NCI-H774 (cell line): ENCODE measurements at places on chromosomes 12 and 14.
A peak's percentile ranks its signal among the peaks of the same experiment; 100 is the strongest.

DNA sequence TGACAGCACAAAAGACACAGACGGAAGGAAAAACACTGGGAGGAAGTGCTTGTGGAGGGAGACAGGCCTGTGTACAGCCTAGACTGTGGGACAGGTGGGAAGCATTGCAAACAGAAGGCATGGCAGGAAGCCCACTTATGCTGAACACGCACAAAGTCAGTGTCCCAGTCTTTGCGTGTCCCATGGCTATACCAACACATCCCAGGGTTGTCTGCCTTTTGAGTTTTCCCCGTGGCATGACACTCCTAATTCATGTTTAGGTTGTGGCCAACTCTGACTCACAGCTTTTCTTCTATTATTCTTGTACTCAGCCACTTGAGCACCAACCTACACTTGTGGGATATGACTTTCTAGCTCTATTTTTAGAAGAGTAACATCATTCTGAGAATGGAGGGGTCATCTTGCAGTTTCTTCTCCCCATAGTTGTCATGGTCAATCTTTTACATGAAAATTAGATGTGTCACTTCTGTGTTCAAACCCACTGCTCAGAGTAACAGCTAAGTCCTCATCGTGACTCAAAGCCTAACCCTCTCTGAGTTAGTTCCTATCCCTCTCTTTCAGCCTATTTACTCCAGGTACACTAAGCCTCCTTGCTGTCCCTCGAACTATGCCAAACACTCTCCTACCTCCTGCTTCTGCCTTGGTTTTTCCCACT, 27.5 kb upstream of the JPH4 start:
- no peak for DNase-seq

GRCh38 chr14:98456231-98456630, 815.8 kb downstream of the BCL11B start:
- no peak for DNase-seq

DNA sequence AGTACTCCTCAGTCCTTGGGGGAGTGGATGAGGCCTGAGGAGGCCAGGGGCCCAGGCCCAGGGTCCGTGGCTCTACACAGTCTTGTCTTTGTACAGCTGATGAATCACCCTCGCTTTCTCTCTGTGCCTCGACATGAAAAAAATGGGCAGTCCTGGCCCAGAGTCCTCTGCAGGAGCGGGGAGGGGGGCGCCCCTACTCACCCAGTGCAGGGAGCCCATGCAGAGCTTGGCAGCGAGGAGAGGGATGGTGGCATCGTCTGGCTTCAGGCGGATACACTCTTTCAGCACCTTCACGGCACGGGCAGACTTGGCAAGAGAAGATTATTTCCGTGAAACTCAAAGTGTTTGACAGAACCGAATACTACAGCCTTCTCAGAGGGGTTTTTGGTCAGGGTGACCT, 159.3 kb downstream of the TTC7B start:
- no peak for DNase-seq

- DNase-seq = no peak
Observed at GRCh38 chr12:10362828-10363657, 26.8 kb downstream of the KLRK1 start.

GRCh38 chr12:52029685-52030084, 21.6 kb upstream of the NR4A1 start:
- DNase-seq = peak; percentile 86

DNA sequence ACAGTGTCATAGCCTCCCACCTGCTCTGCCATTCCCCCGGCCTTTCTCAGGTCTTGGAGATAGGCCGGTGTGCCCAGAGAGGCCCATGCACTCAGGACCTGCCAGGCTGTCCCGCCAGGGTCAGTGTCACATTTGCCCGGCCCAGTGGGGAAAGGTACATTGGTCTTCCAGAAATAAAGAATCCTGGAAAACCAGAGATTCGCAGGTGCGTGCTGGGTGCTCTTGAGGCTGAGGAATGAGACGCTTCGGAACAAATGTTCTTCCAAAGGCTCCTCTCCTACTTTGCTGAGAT, 205.8 kb upstream of the RTL1 start:
- no peak for DNase-seq

GRCh38 chr14:29893989-29894388, 33.7 kb downstream of the PRKD1 start:
- DNase-seq = no peak

GRCh38 chr12:104695453-104696148, 238.9 kb downstream of the CHST11 start:
- DNase-seq = peak; percentile 19

DNA sequence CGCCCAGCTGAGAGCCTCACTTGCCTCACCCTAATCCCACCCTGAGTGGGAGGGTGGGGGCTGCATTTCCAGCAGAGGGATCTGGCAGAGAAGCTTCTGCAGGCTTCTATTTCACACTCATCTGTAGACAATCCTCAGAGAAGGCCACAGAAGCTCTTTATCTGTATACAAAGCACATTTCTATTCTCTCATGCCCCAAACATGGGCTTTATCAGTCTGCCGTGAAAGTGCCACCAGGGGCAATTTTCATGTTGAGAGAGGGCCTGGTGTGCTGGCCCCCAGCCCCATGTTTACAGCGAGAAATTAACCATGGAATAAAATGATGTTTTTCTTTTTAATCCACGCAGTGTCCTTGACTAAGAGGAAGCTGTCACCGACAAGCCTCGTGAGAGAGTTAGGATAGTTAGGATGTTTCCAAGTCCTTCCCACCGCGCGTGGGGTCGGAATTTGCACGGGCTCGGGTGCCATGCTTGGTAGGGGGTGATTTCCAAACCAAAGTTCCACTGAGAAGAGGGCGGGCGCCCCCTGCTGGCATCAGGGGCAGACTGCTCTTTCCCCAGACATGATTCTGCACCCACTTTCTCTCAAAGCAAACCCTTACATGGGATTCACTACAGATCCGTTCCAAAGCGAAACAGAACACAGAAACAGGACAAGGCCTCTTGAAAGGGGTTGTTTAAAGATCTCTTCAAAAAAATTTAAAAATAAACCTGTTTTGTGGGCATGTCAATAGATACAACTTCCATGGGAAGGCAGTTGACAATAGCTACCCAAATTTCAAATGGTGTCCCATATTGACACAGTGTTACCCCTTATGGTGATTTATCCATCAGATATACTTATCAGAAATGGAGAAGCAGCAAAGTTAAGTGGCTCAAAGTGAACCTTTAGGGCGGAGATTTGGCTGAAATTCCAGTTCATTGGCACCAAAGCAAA, 19.4 kb downstream of the BDKRB1 start:
- DNase-seq = peak; percentile 59

DNA sequence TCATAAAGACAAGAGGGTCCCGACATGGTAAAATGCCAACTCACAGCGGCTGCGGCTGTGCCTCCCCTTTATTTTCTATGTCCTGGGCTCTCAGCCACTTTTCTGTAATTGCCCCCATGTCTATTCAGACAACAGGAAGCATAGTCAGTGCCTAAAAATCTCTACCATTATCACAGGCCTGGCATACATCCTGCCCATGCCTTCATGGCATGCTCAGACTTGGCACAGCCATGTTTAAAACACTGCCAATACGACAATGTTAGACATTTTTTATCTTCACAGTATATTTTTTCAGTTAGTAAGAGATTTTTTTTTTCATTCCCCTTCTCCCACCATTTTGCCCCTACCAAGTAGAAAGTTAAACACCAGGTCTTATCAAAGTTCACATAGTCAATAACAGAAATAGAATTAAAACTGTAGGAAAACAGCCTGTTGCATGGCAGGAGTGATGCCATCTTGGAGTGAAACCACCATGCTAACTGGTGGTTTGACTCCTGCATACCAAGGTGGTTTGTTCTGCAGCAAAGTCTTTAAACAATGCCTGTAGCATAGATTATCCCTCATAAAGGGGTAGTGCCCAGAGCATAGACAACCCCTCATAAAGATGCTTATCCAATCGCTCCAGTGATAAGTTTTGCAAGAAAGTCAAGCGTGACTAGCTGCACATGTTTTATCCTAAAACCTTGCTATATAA, 18.9 kb upstream of the CERS5 start:
- DNase-seq = no peak

DNA sequence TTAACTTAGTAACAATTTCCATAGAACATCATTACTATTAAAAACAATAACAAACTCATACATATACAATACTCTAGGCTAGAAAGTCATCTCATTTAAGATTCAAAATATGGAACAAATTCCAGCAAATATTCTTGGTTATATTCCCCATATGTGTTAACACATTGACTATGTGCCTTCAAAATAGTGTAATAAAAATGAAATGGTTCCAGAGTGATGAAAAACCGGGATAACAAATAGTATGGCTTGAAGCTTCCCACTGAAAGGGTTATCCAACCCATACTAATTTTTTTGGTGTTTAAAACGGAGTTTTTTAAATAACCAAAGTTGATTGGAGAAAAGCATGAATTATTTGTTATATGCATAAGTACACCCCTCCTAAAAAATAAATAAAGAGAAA, 5.3 kb downstream of the LRIG3 start:
- no peak for DNase-seq

GRCh38 chr12:41992692-41993215, 151.9 kb downstream of the GXYLT1 start:
- no peak for DNase-seq

DNA sequence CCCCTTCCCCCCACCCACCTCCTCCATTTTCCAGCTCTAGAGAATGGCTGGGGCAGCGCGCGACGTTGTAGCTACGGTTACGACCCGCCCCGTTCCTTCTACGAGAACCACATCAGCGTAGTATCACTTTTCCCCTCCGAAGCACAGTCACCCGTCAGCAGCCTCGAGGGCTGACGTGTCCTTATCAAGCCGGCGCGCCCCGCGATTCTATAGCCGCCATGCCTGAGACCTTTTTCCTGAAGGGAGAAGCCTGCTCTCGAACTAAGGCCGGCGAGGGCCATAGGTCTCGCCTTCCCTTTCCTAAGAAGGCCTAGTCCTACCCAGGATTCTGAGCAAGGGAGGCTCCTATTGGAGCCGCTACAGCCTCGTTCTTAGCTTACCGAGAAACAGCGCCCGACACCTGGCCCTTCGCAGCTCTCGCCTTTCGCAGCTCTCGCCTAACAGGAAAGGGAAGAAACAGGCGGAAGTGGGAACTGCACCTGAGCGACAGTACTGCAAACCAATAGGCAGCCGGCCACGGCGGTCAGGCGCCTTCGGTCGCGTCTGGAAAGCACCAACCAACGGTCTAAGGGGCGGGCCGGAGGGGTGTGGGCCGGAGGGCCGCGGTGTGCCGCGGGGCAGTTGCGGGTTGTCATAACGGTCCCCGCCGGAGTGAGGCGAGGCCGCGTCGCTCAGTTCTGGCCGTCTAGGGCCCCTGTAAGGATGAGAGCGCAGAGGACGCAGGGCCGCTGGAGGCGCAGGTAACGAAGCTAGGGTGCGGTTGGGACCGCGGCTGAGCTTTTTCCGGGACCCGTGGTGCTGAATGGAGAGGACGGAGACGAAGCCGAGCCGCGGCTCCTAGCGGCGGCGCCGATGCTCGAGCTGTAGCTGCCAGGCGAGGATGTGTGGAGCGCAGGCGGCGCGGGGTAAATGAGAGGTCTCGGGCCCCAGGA, at the start of the genes MGAT2 and RPL36AL:
TSS of gene MGAT2 (plus strand) at position 618 of the 932 bp plus-strand sequence. CDS start 470 bp downstream, outside the sequence.
TSS of gene RPL36AL (minus strand) at position 445 of the 932 bp plus-strand sequence. CDS start 1,522 bp downstream, outside the sequence.
- DNase-seq = peak; percentile 91

GRCh38 chr14:20905676-20906075, 14.5 kb downstream of the RNASE3 start:
- DNase-seq = no peak

DNA sequence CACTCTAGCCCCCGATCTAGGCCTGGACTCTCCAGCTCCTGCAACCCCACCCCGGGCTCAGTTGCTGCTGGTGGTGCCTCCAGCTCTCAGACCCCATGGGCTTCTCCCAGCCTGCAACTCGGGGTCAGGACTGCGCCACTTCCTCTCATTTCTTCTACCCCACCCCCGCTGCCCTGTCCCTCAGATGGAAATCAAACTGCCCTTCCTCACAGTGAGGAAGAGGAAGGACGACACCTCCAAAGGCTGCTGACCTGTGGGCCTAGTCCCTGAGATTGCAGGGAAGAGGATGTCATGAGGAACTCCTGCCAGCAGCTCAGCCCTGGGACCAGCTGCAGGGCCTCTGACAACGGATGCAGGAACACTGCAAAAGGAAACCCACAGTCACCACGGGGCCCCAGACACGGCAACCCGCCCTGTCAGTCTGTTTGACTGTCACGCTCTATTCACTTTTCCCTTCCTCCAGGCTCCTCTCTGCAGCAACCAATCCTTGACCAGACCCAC, 29.3 kb upstream of the PNMA1 start:
- DNase-seq = no peak

DNA sequence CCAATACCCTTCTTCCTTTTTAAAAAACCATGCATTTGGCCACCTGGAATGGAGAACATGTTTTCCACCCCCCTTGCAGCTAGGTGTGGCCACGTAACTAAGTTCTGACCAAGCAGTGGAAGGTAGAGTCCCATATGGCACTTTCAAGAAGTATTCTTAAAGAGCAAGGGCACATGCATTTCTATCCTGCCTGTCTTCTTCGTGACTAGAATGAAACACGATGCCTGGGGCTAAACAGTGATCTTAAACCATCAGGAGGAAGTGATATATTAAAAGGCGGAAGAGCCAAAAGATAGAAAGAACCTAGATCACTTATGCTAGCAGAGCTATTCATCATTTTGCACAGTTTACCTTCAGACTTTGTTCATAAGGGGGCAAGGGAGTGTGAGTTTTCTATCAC, 16.0 kb upstream of the DDX11 start:
- no peak for DNase-seq

DNA sequence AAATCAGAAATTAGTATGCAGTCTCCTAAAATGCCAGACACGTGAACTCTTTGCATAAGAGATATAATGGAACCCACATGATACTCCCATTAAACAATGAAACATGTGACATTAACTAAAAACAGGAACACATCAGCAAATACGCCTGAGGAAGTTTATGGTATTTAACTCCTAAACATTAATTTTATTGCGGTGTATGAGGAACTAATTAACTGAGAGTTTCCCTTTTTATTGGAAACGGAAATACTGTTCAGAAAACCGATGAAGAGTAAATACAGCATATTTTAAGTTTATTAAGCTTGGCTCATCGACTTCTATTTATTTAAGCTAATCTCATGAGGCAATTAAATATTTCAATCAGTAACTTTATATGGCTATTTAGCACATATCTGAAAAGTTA, 290.3 kb downstream of the SOX5 start:
- no peak for DNase-seq

DNA sequence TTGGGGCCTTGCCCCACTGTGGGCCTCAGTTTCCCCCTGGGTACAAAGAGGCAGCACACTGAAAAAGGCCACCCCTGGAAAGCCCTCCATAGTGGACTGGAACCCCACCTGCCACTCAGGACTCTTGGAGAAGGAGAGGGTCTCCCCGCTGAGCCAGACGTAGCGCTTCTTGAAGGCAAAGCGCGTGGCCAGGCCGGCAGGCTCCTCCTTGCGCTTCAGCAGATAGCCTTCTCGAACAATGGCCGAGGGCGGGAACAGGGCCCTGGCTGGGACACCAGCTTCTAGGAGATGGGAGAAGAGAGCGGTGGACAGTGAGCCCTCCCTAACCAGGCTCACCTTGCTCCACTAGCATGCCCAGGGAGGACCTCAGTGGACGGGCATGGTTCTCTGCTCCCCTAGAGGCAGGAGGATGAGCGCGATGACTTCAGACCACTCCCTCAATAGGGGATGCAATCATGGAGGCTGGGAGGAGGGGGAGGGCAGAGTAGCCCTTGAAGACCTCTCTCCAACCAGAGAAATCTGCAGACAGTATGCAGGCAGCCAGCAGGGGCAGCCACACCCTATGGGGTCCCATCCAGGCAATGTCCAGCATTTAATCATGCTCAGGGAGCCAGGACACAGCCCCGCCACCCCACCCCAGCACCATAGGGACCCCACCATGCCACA, 29.8 kb downstream of the RASAL1 start:
- DNase-seq = no peak

- DNase-seq = no peak
Observed at GRCh38 chr12:68170726-68171125, 11.2 kb upstream of the IFNG start.
